ENCODE measurements at places on chromosomes 16 and 17.

GRCh38 chr17:69593351-69593715, 178.8 kb downstream of the MAP2K6 start:
- DNase-seq = no peak

DNA sequence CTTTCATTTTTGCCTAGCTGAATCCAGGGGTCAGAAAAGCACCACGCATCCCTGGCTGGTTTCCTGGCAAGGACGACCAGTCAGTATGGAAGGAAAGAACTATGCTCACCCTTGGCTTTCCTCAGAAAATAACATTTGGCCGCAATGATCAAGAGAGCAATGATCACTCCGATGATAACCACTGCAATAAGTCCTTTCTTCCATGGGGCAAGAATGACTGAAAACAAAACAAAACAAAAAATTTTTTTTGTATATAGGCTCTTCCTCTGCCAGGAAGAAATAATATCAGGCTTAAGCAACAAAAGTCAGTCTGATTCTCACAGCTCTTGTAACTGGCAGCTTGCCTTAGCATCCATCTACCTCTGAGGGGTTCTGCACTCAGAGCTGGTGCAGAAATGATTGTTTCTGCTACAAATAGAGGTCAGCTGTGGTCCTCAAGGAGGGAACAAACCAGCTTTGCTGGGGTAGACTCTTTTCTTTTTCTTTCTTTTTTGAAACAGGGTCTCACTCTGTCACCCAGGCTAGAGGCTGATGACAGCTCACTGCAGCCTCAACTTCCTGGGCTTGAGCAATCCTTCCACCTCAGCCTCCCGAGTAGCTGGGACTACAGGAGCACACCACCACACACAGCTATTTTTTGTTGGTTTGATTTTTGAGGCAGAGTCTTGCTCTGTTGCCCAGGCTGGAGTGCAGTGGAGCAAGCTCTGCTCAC, 35.7 kb downstream of the PECAM1 start:
- DNase-seq = no peak

- DNase-seq = no peak
Observed at GRCh38 chr17:249236-249993, 68.0 kb upstream of the DOC2B start.

DNA sequence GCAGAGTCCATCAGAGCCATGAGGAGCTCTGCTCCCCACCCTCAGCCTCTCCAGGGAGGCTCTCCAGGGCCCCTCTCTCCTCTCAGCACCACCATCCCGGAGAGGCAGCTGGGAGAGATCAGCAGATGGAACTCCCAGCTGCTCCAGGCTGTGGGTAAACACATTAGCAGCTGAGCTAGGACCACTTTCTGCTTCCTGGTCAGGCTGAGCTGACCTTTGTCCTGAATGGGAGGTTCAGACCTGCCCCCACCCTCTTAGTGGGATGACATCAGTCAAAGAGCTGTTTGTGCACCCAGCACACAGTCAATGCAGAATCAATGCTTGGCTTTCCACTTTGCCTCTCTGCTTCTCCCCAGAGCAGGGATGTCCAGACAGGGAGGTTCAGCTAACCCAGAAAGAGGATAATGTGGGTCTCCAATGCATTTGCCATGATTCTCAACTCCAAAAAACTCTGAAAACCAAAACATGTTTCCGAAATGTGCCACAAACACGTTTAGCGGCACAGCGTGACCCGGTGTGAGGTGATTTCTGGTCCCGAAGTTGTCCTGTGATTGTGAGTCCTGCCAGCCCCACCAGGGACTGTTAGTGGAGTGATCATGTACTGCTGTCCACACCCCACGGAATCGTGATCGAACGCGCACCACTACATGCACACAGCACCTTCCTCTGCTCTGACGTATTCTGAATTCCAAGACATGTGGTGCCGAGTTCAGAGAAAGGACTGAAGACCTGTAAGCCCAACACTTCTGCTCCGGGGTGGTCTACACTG, 6.7 kb downstream of the GPR142 start:
- DNase-seq = no peak

- DNase-seq = no peak
Observed at GRCh38 chr16:55120826-55121225, 190.2 kb downstream of the IRX5 start.

DNA sequence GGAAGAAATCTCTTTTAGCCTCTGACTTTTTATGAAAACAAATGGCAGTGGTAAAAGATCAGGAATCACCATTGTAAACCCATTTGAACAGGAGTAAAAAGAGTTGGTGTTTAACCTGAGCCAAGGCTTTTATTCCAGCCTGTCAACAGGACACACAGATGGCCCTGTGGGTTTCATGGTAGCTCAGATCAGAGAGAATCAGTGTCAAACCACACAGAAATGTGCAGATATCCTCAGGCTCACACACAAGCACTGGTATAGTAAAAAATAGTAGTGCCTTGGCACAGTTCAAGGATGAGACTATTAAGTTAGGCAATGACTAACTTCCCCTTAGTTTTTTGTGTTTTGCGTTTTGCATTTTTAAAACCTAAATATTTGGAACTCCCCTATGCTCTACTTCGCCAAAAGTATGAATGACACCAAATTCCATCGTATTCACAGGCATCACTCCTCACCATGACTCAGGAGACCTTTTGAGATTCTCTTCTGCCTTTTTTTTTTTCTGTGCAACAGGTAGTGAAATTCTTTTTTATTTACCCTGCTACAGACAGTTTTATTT, 1200.0 kb downstream of the CDH11 start:
- DNase-seq = no peak

- DNase-seq = no peak
Observed at GRCh38 chr17:66002812-66003211, 189.1 kb downstream of the CEP112 start.

DNA sequence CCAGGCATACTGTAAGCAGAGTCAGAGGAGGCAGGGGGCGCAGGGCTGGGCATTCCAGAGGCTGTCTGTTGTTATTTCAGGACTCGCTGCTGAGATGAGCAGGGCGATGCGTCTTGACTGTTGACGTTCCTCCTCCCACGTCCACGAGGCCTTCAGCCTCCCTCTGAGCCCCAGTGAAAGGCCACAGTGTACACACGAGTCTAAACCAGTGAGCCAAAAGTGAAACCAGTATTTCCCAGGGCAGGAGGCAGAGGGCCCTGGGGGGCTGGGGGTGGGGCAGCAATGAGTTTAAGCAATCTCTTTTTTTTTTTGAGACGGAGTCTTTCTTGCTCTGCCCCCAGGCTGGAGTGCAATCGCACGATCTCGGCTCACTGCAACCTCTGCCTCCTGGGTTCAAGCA, 21.5 kb downstream of the SMTNL2 start:
- DNase-seq = peak; percentile 40

DNA sequence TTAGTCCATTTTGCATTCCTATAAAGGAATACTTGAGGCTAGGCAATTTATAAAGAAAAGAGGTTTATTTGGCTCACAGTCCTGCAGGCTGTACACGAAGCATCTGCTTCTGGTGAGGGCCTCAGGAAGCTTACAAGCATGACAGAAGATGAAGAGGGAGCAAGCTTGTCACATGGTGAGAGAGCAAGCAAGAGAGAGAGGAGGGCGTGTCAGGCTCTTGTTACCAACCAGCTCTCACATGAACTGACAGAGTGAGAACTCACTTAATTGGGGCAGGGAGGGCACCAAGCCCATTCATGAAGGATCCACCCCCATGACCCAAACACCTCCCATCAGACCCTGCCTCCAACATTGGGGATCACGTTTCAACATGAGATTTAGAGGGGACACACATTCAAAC, 1.6 kb downstream of the CHCT1 start:
- DNase-seq = no peak

DNA sequence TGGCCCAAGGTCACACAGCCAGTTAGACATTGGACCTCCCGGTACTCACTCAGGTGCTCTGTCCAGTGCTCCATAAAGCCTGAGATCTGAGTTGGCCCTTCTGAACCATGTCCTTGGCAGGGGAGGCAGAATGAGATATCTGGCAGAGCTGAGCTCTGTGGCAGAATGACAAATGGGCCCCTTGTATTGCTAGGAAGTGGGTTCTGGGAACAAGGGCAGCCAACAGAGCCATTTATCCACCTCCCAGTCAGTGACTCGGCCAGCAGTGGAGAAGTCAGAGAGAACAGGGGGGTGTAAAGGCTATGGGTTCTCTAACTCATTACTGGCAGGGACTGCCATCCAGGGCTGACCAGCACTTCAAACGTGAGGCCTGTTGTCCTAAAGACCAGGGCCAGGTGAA, 117.1 kb upstream of the NLRP1 start:
- no peak for DNase-seq

DNA sequence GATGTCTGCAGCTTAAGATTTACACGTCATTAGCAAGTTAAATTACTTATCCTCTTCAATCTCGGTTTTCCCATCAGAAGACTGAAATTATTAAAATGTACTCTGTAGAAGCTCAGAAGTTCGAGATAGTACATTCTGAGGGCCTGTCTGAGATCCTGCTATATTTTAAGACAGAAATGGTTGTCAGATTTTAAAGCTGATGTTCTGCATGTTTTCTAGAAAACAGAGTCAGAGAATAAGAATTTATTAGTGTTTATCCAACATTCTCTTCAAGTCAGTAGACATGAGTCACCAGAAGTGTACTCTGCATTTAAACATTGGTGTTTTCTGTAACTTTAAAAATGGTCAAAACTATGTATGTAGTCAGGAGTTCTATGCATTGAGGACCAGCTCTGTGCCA, 155.2 kb upstream of the MYOCD start:
- DNase-seq = no peak

DNA sequence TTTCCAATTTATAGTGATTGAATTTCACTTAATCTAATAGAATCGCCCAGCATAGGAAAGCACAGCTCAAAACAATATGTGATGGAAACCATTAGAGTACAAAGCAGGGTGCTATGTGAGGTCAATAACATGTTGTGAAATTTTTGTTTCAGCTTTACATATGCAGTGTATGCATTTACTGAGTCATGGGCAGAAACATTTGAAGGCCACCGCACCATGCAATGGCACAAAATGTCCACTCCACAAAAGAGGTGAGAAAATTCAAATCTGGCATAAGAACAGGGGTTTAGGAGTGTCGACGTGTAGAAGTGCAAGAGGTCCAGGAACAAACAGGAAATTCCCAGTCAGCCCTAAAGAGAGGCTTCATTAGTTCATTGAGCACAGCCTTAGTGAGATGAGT, 131.2 kb downstream of the ANKFN1 start:
- no peak for DNase-seq

DNA sequence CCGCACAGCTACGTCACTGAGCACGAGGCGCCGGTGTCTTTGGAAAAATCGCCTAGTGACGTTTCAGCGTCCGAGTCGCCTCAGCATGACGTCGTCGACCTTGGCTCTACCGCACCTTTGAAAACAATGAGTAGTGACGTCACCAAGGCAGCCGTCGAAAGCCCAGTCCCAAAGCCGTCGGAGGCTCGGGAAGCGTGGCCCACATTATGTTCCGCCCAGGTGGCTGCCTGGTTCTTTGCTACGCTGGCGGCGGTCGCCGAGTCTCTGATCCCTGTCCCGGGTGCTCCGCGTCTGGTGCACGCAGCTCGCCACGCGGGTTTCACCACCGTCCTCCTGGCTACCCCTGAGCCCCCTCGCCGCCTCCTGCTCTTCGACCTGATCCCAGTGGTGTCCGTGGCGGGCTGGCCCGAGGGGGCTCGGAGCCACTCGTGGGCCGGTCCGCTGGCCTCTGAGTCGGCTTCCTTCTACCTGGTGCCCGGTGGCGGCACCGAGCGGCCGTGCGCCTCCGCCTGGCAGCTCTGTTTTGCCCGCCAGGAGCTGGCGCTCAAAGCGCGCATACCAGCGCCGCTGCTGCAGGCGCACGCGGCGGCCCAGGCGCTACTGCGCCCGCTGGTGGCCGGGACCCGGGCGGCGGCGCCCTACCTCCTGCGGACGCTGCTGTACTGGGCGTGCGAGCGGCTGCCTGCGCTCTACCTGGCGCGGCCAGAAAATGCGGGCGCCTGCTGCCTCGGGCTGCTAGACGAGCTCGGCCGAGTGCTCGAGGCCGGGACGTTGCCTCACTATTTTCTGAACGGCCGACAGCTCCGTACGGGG, 1.5 kb downstream of the TMEM102 start:
- peak; percentile 92 for DNase-seq

DNA sequence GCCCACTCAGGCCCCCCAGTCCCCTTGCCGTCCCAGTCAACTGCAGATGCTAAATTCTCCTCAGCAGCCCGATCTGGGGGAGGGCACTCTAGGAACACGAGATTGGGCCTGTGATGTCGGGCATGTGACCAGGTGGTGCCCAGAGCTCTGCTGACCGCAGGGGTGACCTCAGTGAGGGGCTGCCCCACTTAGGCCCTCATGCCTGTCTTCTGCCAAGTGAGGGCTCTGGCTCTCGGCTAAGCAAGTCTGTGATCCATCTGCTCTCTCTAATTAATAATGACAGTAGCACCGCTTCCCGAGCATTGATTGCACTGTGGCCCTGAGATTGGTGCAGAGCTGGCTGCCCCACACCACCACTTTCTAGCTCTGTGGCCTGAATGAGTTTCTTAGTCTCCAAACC, 138.8 kb downstream of the MRM1 start:
- no peak for DNase-seq

GRCh38 chr17:1153795-1154546, 25.8 kb downstream of the ABR start:
- peak; percentile 56 for DNase-seq

- no peak for DNase-seq
Observed at GRCh38 chr17:75635610-75636202, 2.5 kb downstream of the SMIM5 start.

DNA sequence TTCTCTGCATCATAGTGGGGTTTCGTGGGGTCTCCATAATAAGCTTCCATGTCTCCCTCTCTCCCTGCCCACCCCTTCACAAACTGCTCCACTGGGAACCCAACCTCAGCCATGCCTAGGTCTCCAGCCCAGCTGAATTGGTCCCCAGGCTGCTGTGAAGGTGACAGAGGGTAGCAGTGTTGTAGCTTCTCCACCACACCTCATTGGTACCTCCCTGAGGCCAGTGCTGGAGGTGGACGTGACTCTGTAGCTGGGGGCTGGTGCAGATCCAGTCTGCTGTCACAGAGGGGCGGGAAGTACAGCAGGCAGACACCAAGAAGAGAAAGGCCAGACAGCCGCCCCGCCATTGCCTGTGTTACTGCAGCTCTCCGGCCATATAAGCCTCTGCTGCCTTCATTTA, 82.1 kb downstream of the OR1D5 start:
- no peak for DNase-seq

DNA sequence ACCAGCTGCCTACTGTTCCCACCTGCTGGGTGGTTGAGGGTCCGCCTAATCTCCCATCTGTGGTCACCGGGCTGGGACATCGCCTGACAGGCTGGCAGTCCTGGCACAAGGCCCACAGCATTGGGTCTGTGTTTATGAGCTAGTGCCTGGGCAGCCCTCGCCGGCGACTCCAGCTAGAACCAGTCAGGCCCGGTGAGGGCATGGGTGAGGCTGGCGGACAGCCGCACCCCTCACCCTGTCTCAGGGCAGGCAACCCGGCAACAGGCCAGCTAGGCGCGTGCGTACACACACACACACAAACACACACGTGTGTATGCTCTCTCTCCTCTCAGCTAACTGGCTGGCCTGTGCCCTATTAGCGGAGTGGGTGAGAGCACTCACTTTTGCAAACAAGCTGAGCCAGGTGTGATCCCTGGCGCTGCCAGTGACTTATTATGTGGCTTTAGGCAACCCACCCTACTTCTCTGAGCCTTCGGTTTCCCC, 10.4 kb downstream of the HSD11B2 start:
- DNase-seq = no peak
